ENCODE measurements at places on chromosomes 13 and 19.

- DNase-seq, result no peak
These were observed 20.9 kb downstream of the IER2 start for GRCh38 chr19:13171146-13171545.

- DNase-seq, result no peak
These were observed 507.0 kb downstream of the DACH1 start for GRCh38 chr13:71360041-71360440.

DNA sequence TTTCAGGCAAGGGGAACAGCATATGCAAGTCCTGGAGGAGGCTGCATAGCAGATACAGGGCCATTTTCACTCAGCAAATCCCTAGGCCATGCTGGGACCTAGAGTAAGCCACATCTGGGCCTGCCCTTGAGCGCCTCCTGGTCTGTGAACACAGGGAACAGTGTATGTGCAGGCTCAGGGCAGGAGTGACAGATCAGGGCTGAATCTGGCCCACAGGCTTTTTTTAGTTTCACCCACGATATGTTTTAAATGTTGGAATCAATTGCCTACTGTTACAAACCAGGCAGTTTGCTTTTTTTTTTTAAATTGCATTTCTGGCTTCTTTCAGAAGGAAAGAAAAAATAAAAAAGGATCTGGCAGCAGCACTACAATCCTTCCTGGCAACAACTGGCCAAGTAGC, 1.5 kb upstream of the TMEM145 start:
- no peak for DNase-seq

- no peak for DNase-seq
These were observed 200.5 kb downstream of the POU4F1 start for GRCh38 chr13:78402708-78403400.

GRCh38 chr13:112253631-112254030, 122.5 kb upstream of the SPACA7 start:
- DNase-seq, result no peak

GRCh38 chr19:10043286-10043927, 30.1 kb downstream of the RDH8 start:
- no peak for DNase-seq

All from natural killer cell (primary cell).